HepG2 (cell line): ENCODE measurements at places on chromosomes 2 and 18. TPM values are rescaled to one million over a fixed set of nuclear protein-coding genes. Genes with fewer than 3 reads are reported as not detected.

SERPINB11 gene
- total RNA-seq: not detected in 2 replicates

SLC4A5 gene
- total RNA-seq: 0.25 TPM in 1 of 2 replicates, not detected in the other

ABCG8 gene
- 6.8 and 8.8 TPM in 2 replicates for total RNA-seq

LYG2 gene
- 0.15 TPM in 1 of 2 replicates, not detected in the other for total RNA-seq

LRPPRC gene
- 167 and 307 TPM in 2 replicates for total RNA-seq

LDLRAD4 gene
- total RNA-seq: 10.4 and 13.6 TPM in 2 replicates

OTOS gene
- not detected in 2 replicates for total RNA-seq

TSPYL6 gene
- not detected in 2 replicates for total RNA-seq

IL18R1 gene
- total RNA-seq: 0.04 TPM in 1 of 2 replicates, not detected in the other

APCDD1 gene
- 2.1 and 2.4 TPM in 2 replicates for total RNA-seq

BOK gene
- total RNA-seq: 30.2 and 35.5 TPM in 2 replicates

GDF7 gene
- total RNA-seq: 10.2 and 15.0 TPM in 2 replicates

MSTN gene
- not detected in 2 replicates for total RNA-seq

ABCA12 gene
- 0.02 and 0.04 TPM in 2 replicates for total RNA-seq

TANC1 gene
- total RNA-seq: 2.3 and 2.8 TPM in 2 replicates

SERPINB4 gene
- total RNA-seq: not detected in 2 replicates

ARHGEF33 gene
- total RNA-seq: not detected in 2 replicates

SLC5A7 gene
- total RNA-seq: not detected in 2 replicates

TLX2 gene
- total RNA-seq: 0.20 TPM in 1 of 2 replicates, not detected in the other

LOXHD1 gene
- not detected in 2 replicates for total RNA-seq

PLEK gene
- not detected in 2 replicates for total RNA-seq

NYAP2 gene
- not detected in 2 replicates for total RNA-seq

LIMS4 gene
- total RNA-seq: 0.88 and 1.1 TPM in 2 replicates

RESP18 gene
- not detected in 2 replicates for total RNA-seq

CHRNG gene
- not detected in 2 replicates for total RNA-seq

RSAD2 gene
- total RNA-seq: 0.06 and 0.11 TPM in 2 replicates

IL1RL1 gene
- 0.02 and 0.06 TPM in 2 replicates for total RNA-seq

CNTNAP5 gene
- not detected in 2 replicates for total RNA-seq

KIF1A gene
- 0.24 TPM in 1 of 2 replicates, not detected in the other for total RNA-seq

TMEM178A gene
- total RNA-seq: 0.38 TPM in 1 of 2 replicates, not detected in the other

TNFRSF11A gene
- total RNA-seq: 3.6 and 4.6 TPM in 2 replicates

MC4R gene
- not detected in 2 replicates for total RNA-seq

VIT gene
- not detected in 2 replicates for total RNA-seq

LRRTM1 gene
- total RNA-seq: not detected in 2 replicates

ARHGAP25 gene
- total RNA-seq: not detected in 2 replicates

SGPP2 gene
- not detected in 2 replicates for total RNA-seq

IL36B gene
- not detected in 2 replicates for total RNA-seq

SLC38A11 gene
- 9.2 and 14.0 TPM in 2 replicates for total RNA-seq

SULT1C4 gene
- total RNA-seq: 1.3 and 2.6 TPM in 2 replicates

UBE2E3 gene
- 45.7 and 54.0 TPM in 2 replicates for total RNA-seq

FRZB gene
- total RNA-seq: 0.04 TPM in 1 of 2 replicates, not detected in the other

SERPINB10 gene
- not detected in 2 replicates for total RNA-seq

CYP27A1 gene
- total RNA-seq: 106 and 157 TPM in 2 replicates
